ENCODE measurements at places on chromosomes 3 and 15. TPM values are rescaled to one million over a fixed set of nuclear protein-coding genes. Genes with fewer than 3 reads are reported as not detected.

The BMF gene
- 13.4 TPM for total RNA-seq

The DHFR2 gene
- 2.4 TPM for total RNA-seq

The IL12A gene
- total RNA-seq, result 3.2 TPM

The PLCB2 gene
- 228 TPM for total RNA-seq

The GPR176 gene
- total RNA-seq, result not detected

The GOLGA6L7 gene
- not detected for total RNA-seq

The TICRR gene
- 0.22 TPM for total RNA-seq

The BHLHE40 gene
- 295 TPM for total RNA-seq

The PIERCE2 gene
- 0.97 TPM for total RNA-seq

The ATP2B2 gene
- not detected for total RNA-seq

The CCK gene
- total RNA-seq, result not detected

The CCR9 gene
- 4.7 TPM for total RNA-seq

The WDR49 gene
- 0.78 TPM for total RNA-seq

The HRG gene
- total RNA-seq, result not detected

The SLC6A1 gene
- not detected for total RNA-seq

The CAMP gene
- total RNA-seq, result not detected

The ETFA gene
- 68.2 TPM for total RNA-seq

The SPSB4 gene
- not detected for total RNA-seq

The ADAMTS17 gene
- total RNA-seq, result 8.1 TPM

The TCTA gene
- 27.0 TPM for total RNA-seq

The CKMT1B gene
- total RNA-seq, result not detected

The ZKSCAN7 gene
- total RNA-seq, result 1.7 TPM

The KLHDC8B gene
- 8.7 TPM for total RNA-seq

The C3orf49 gene
- total RNA-seq, result not detected

The ITIH1 gene
- not detected for total RNA-seq

The VPS8 gene
- total RNA-seq, result 69.5 TPM

The MCCC1 gene
- total RNA-seq, result 17.6 TPM

The BCHE gene
- not detected for total RNA-seq

The PRTG gene
- not detected for total RNA-seq

The CPNE4 gene
- 0.55 TPM for total RNA-seq

The ZBTB47 gene
- 0.89 TPM for total RNA-seq

The GOLGA6D gene
- total RNA-seq, result 0.10 TPM

The CHRNA3 gene
- total RNA-seq, result not detected

The TNFSF10 gene
- 8.3 TPM for total RNA-seq

The COL6A6 gene
- 0.02 TPM for total RNA-seq

The MBNL1 gene
- 725 TPM for total RNA-seq

The ARGFX gene
- total RNA-seq, result not detected

The FBXO40 gene
- total RNA-seq, result not detected

The MPI gene
- 25.4 TPM for total RNA-seq

The EPHA6 gene
- not detected for total RNA-seq

The GRIP2 gene
- not detected for total RNA-seq

The CIDEC gene
- not detected for total RNA-seq

The CRYGS gene
- 4.3 TPM for total RNA-seq

The RTP3 gene
- total RNA-seq, result not detected

The NR1I2 gene
- 0.20 TPM for total RNA-seq

The LRTM1 gene
- not detected for total RNA-seq

The TM2D3 gene
- 66.0 TPM for total RNA-seq

The FSIP1 gene
- total RNA-seq, result 1.7 TPM

The PPP1R2 gene
- total RNA-seq, result 141 TPM

The KCNH8 gene
- not detected for total RNA-seq

The GPR160 gene
- total RNA-seq, result 4.5 TPM

The ACOX2 gene
- not detected for total RNA-seq

The RCN2 gene
- total RNA-seq, result 16.2 TPM

The C3orf22 gene
- not detected for total RNA-seq

The SST gene
- not detected for total RNA-seq

The EAF2 gene
- total RNA-seq, result 7.6 TPM

The FRMD5 gene
- total RNA-seq, result not detected

The TIGIT gene
- 11.6 TPM for total RNA-seq

The GREM1 gene
- not detected for total RNA-seq

Data from T-helper 17 cell (primary cell).